ENCODE measurements at places on chromosomes 2 and 18. TPM values are rescaled to one million over a fixed set of nuclear protein-coding genes. Genes with fewer than 3 reads are reported as not detected.

The NCK2 gene
- 68.8 TPM for total RNA-seq

The HOXD8 gene
- 1.9 TPM for total RNA-seq

The VWC2L gene
- total RNA-seq, result not detected

GRCh38 chr2:96811917-96812316 lies 4.2 kb upstream of the CNNM3 start:
- no peak for DNase-seq

DNA sequence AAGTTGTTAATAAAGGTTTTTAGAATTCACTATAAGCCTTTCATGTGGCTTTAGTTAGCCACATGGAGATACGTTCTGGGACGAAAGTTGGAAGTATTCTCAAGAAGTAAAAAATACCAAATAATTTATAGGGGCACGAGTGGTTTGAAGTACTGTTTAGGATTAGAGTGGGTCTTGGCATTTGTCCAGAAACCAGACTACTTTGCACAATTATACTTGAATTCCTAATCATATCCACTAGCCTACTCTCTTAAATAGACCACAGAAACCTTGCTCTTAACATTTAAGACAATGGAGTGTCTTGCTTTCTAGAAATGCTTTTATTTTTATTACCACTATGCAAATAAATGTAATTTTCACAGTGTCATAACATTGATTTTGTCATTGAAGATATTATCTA lies 44.6 kb downstream of the UBE2E3 start:
- no peak for DNase-seq

The DSG1 gene
- not detected for total RNA-seq

The SLC23A3 gene
- 1.7 TPM for total RNA-seq

DNA sequence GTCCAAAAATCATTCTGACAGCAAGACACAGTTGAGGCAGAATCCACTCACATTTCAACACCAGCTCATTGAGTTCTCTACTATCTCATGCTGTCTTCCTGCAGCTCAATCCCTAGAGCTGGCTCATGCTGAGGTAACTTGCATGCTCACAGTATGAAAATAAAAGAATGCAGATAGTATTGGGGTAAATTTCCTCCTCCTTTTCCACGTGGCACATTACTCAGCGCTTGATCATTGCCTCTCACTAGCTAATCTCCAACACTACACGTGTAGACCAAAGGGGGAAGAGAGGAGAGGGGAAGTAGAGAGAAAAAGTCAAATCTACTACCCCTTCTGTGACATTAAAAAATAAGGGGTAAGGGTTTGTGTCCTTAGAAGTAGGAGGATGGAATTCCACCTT lies 300.6 kb downstream of the AFF3 start:
- peak; percentile 49 for DNase-seq

GRCh38 chr2:127080226-127080937 lies 26.6 kb downstream of the BIN1 start:
- no peak for DNase-seq
